ENCODE measurements at places on chromosomes 7 and 10.
A peak's percentile ranks its signal among the peaks of the same experiment; 100 is the strongest.

DNA sequence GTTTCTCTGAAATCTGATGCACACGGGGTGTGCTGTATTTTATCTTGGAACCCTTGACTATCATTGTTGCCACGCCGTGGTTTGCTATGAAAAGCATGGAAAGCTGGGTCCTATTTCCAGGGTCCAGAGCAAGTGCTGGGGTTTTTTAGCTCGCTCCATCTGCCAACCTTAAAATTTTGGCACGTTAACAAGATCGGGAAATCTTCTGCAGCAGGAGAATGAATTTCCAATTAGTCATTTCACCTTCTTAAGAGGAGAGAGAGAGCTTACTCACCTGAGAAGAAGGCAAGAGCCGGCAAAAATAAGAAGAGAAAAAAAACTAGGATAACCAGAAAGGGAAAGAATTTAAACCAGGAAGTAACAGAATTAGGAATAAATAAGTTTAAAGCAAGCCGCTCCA lies 223.6 kb upstream of the CELF2 start:
- DNase-seq = no peak

DNA sequence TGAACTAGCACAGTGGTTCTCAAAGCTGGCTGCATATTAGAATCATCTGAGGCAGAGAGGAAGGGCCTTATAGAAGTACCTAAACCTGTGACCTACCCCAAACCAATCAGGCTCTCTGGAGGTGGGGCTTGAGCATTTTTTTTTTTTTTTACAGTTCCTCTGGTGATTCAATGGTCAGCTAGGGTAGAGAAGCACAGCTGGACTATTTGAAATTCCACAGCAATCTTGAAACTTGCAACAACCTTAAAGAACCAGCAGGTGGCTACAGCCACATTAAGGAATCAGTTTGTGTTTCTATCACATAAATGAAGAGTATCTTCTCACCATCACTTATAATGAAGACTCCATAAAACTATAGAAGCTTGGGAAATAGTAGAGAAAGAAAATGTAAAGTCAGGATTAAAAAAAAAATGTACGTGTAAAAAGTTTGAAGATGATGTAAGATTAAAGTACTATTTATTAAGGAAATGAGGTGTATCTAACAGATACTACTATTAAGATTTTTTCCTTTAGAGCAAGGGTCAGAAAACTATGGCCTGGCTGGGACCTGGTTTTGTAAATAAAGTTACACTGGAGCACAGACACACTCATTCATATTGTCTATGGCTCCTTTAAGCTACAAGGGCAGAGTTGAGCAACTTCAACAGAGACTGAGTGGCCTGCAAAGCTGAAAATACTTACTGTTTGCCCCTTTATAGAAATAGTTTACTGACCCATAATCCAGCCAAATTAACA lies 3.8 kb downstream of the RTKN2 start:
- DNase-seq = no peak

DNA sequence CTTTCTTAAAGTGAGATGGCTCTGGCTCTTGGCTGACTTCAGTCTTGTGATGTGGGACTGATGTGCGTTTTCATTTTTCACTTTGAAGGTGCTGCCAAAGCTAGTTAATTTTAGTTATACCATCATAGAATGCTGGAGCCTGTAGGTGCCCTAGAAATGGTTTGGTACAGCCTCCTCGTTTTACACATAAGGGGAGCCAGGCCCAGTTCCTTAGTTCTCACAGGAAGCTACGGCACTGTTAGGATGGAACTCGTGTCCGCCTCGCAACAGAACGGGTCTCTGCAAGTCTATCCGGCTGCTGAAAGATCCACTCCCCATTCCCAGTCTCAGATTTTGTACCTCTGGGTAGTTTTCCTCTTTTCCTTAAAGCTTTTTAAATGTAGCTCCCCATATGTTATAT lies 173.2 kb upstream of the PRPS1L1 start:
- no peak for DNase-seq

- DNase-seq = peak; percentile 25
These were observed 426.4 kb downstream of the TCERG1L start for GRCh38 chr10:130885021-130885655.

GRCh38 chr10:21449288-21449966 lies 76.1 kb downstream of the SKIDA1 start:
- DNase-seq = no peak

DNA sequence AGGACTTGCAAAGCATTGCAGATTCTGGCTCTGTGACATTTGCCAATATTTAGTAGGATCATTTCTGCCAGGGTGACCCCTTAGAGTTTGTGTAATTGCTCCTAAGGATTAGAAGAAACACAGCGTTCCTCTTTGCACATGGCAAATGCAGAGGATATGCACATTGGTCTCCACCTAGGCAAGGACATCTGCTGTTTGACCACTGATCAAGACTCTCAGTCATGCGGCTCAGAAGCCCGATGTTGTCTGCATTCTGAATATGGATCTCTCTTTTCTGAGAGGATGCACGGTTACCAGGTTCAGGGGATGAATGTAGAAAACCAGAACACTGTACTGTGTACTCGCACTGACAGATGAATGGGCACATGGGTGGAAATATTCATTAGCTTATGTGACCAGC lies 180.6 kb upstream of the AGK start:
- no peak for DNase-seq

DNA sequence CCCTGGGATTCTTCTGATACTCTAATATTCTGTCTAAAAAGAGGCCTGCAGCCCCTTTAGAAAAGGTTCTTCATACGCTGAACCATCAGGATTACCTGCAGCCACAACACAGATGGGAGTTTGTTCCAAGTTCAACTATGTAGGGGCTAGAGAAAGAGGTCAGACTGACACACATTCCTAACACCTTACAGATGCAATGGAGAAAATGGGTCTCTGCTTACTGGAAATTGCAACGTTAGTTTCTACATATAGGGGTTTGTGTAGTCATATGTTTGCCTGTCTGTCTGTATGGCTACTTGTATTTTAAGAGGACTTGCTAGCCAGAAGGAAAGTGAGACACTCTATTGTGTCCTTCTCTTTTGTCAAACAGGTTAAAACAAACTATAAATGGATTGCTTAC lies 618.5 kb downstream of the INHBA start:
- DNase-seq = no peak

DNA sequence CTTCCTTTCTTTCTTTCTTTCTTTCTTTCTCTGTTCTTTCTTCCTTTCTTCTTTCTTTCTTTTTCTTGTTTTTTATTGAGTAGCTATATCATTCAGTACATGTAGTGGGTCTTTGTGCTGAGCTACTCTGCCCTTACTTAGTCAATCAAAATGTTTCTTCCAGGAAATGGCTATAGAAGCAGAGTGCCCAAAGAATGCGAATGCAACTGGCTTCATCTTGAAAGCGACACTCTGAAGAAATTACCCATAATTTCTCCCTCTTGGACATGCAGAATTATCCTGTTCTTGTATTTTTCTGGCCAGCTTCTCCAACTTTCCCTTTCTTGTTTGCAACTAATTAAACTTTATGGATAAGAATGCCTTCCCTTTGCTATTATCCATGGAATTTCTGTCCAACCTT lies 441.5 kb downstream of the MAGI2 start:
- DNase-seq = no peak

- DNase-seq = no peak
These were observed 74.7 kb upstream of the PRR15 start for GRCh38 chr7:29488977-29489376.

GRCh38 chr10:121910673-121911420 lies 17.0 kb downstream of the ATE1 start:
- no peak for DNase-seq

- DNase-seq = no peak
These were observed 15.3 kb downstream of the DENND11 start for GRCh38 chr7:141686670-141687069.

DNA sequence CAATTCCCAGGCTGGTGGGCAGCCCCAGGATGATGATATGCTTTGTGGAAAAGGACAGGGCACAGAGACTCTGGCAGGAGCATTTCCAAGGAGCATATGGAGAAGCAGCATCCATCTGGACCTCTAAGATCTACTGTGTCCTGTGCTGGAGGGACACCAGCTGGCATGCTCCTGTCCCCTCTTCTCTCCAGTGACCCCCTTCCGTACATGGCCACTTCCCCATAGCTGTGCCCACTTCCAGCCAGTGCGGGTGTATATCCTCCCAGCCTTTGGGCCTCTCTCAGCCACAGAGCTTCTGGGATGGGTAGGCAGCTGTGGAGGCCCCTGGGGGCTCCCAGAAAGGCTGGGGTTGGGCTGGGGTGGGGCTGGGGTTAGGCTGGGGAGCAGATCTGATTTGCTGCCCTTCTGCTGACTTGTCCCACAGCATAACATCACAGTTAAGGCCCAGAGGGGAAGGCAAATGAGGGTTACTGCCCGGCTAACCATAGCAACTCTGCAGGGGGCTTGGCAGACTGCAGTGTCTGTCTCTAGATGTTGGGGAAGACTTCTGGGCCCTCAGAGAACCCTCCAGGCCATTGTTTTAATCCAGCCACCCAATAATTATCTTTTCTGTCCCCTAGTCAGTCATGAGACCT lies 6.3 kb downstream of the NPFFR1 start:
- DNase-seq = no peak

GRCh38 chr7:17495655-17496394 lies 197.4 kb downstream of the AHR start:
- DNase-seq = no peak

DNA sequence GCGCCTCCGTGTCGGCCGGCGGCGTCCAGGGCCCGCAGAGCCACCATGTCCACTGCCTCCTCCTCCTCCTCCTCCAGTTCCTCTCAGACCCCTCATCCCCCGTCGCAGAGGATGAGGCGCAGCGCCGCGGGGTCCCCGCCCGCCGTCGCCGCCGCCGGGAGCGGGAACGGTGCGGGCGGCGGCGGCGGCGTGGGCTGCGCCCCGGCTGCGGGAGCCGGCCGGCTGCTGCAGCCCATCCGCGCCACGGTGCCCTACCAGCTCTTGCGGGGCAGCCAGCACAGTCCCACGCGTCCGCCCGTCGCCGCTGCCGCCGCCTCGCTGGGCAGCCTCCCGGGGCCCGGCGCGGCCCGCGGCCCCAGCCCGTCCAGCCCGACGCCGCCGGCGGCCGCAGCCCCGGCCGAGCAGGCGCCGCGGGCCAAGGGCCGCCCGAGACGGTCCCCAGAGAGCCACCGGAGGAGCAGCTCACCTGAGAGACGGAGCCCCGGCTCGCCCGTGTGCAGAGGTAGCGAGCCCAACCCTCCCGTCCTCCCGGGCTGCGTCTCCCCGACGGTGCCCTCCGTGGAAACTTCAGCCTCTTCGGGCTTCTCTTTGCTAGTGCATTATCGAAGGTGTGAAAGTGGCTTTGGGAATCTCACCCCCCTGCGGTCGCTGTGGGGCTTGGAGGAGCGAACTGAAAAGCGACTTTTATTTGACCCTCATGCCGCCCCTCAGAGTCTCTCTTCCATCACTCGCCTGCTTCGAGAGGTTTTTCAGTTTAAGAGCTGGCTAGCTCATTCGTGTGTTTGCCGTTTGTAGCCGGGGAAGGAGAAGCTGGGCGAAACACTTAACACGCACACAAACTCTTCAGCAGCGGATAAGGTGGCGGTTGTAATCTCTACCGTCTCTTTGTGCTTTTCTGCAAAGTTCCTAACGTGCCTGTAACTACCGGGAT lies 975 bp downstream of the GLCCI1 start:
- peak; percentile 38 for DNase-seq

GRCh38 chr10:110751850-110752249 lies 107.7 kb downstream of the RBM20 start:
- no peak for DNase-seq

DNA sequence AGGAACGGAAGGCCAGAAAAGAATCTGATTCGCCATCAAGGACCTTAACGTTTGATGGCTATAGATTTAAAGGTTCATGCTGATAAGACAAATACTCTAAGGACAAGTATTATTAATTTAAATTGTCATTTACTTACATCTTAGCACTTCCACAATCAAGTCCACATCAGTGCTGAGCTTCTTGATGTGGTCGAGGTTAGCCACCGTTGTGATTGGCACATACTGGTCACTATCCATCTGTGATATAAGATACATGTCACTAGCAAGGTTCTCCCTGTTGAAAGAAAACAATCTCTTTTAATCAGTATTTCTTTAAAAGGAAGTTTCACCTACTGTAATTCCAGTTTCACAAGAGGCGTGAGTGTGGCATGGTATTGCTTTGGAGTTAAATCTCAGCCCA lies 88.7 kb downstream of the LARP4B start:
- DNase-seq = no peak

DNA sequence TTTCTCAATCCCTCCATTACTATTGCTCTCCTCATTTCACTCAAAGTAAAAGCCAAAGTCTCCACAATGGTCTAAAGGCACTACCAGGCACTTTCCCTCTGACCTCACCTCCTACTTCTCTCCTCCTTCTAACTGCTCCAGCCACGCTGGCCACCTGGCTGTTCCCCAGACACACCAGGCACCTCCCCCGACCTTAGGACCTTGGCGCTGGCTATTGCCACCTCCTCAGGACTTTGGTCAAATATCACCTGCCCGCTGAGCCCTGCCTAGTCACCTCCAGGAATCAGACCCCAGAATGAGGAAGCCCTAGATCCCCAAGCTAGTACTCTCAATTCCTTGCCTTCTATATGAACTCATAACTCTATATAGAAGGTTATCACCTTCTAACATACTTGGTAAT lies 66.2 kb upstream of the STEAP1B start:
- no peak for DNase-seq

DNA sequence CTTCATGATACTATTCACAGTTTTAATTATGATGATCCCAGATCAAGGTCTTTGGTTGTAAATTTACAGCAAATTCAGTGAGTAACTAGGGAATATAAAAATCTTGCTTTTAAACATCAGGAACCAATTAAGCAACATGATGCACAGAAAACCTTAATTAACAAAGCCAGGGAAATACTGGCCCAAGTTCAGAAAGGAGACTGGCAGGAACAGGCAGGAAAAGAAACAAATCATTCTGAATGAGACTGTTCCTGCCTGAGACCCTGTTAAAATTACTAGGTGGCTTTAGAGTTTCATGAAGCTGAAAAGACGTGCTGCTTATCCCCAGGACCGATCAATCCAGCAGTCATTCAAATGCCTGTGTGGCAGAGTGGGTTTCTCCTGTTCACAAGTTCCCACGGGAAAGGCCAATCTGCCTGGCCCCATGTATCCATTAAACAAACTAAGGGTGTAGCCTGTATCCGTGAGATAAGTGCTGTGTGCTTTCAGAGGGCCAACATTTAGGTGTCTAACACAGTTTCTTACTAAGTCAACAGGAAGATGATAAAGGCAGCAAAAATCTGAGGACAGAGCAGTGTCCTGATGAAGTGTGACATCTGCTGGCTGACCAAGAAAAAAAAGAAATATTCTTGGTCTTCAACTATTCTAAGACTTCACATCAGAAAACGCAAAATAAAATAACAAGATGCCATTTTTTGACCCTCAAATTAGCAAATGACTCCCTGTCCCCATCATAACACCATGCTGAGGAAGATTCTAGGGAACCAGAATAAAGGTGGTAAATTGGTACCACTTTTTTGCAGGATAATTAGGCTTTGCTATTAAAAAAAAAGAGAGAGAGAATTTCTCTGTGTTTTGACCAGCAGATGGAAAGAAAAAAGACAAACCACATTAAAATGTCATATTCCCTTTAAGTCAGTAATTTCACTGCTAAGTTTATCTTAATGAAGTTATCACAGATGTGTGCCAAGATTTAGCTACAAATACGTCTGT lies 34.2 kb downstream of the PUS7 start:
- no peak for DNase-seq

Data from testis (tissue), 5 donors.